ENCODE measurements at places on chromosomes 2 and 18.

DNA sequence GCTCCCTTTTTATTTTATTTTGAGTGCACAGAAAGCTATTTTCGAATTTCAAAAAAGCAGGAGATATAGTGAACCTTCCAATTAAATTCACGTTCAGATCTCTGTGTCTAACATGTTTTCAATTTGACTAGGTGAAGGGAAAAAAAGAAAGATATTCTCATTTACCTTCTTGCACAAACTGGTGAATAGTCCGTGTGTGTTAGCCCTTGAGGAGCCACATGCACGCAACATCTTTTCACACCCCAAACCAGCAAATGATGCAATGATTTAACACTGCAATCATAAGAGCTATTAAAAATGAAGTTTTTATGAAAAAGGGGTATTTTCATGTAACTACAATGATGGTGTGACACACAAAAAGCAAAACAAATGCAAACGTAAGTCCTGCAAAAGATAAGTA is 109.8 kb downstream of the CPO start:
- DNase-seq: no peak

- DNase-seq: no peak
Measured at GRCh38 chr2:505941-506340, 171.3 kb downstream of the TMEM18 start.

- DNase-seq: no peak
Measured at GRCh38 chr18:2900684-2901422, 54.0 kb downstream of the EMILIN2 start.

DNA sequence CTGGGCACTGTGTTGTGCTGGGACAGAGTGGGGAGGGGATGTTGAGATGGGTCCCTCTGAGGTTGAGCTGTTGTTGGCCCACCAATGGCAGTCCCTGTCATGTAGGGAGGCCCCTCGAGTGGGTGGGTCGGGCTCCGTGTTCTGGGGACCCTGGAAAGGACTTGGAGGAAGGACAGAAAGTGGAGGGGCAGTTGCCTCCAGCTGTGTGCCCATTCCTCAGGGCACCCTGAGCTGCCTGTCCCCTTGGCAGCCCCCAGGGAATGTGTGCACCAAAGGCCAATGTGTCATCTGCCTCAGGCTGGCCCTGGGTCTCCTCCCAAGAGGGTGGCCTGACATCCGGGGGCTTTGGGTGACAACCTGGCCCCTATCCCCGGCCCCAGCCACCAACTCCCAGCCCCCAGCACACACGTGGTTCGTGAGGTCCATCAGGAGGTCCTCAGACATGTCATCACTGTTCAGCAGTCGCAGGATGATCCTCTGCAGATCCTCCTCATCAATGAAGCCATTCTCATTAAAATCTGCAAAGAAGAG is 57.7 kb downstream of the CIB4 start:
- no peak for DNase-seq

DNA sequence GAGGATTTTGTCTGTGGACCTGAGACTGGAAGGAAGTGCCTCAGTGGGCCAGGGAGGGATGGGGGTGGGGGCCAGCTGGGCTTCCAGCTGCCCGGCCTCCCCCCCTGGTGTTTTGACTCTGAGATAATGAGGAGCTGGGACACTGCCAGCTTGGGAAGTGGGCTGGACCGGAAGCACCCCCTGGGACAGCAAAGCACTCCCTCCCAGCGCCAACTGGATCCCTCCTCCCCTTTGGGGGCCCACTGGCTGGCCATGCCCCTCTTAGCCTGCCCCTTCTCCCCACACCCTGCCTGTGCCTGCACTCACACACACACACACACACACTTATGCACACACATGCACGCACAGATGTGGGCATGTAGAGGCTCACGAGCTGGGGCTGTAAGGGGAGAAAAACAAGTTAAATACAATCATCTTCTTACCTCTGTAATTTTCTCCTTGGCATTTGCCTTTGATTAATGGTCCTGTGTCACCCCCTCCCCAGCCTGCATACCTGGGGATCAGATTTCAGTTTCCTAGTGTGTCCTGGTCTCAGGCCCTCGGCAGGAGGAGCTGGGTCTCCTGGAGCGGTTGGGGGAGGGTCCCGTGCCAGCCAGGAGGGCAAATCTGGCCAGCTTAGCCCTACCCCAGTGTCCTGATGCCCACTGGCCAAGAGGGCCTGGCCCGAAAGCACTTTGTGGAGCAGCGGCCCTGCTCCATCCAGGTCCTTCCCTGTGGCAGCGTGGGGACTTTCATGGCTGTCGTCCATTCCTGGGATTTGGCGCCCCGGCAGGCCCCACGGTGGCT is 3.6 kb downstream of the ITM2C start:
- DNase-seq: no peak

DNA sequence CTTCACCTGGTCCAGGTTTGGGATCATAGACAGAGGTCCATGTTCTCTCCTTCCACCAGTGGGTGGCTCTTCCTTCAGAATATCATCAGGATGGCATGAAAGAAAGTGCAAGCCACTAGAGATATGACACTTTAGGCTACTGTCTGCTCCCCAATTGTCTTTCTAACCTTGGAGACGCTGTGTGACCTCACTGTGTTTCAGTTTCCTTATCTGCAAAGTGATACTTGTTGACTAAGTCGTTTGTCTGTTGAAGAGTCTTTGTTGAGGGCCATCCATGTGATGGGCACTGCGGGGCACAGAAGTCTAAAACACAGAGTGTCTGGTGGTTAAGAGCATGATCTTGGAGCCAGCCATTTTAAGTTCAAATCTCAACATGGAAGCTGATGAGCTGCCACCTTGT is 259.9 kb upstream of the THSD7B start:
- DNase-seq: no peak
